ENCODE measurements at places on chromosomes 4 and X.

- no peak for DNase-seq
Measured at GRCh38 chr4:14841801-14842768, 160.2 kb upstream of the CPEB2 start.

DNA sequence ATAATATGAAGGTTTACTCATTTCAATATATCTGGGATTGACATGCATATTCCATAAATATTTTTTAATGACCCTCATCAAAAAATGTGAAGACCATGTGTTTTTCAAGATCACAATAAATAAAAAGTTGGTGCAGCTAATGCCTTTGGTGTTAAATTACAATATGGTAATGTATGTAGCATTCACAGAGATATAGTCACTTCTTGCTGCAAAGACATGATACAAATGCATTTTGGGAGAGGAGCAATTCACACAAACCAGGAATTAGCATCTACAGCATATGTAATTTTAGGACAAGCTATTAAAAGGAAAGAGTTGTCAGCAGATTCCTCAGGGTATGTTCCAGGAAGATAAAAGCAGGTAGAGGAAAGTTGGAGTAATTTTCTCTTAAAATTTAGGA lies 734.5 kb upstream of the HTR2C start:
- DNase-seq: no peak

DNA sequence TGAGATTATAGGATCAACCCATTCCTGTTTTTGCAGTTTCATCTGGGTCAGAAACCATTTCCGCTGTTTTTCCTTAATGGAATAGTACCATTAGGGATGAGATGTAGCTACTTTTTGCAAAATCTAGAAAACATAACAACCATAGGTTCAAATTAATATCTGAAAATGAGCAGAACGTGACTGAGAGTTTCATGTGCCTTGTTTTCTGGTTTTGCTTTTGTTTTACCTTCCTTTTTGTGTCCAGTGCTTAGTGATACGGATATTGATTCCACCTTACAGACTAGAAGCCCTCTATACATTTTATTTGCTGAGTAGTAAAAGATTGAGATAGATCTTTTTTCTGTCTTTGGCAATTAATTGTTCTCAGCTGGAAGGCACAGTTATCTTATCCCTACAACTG lies 46.5 kb downstream of the SNX25 start:
- no peak for DNase-seq

DNA sequence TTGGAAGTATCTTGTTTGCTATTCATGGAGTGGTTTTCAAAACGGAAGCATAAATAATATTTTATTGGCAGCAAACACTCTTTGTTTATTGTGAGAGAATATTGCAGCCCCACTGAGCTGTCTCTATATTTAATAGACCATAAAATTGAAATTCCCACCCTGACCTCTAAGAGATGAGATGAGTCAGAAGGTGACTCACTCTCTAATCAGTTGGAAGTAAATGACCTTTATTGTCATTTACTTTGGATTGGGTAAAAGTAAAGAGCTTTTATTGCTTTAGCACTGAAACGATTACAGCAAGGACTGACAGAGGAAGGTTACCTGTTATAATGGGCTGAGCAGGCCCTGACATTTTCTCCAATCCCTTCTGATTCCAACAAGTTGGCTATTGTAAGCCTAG lies 55.0 kb downstream of the SYTL5 start:
- no peak for DNase-seq

- DNase-seq: no peak
Measured at GRCh38 chr4:95641571-95641970, 92.8 kb upstream of the UNC5C start.

GRCh38 chr4:163550869-163551267 lies 56.4 kb downstream of the TMA16 start:
- no peak for DNase-seq

DNA sequence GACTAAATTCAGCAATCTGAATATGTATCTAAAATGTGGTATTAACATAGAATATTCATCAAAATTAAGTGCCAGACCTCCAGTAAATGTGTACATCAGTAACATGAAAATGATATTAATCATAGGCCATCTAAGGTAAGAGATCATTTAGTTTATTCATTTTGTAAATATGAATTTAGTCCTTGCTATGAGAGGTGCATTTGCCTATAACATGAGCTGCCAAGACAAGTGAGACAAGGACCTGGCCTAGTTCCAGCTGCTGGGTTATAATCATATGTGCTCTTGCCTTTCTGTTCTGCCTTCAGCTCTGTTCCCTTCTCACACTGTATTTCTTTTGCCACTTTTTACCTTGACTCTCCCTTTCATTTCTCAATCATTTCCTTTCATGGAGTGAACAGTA lies 160.0 kb downstream of the STIM2 start:
- DNase-seq: no peak

DNA sequence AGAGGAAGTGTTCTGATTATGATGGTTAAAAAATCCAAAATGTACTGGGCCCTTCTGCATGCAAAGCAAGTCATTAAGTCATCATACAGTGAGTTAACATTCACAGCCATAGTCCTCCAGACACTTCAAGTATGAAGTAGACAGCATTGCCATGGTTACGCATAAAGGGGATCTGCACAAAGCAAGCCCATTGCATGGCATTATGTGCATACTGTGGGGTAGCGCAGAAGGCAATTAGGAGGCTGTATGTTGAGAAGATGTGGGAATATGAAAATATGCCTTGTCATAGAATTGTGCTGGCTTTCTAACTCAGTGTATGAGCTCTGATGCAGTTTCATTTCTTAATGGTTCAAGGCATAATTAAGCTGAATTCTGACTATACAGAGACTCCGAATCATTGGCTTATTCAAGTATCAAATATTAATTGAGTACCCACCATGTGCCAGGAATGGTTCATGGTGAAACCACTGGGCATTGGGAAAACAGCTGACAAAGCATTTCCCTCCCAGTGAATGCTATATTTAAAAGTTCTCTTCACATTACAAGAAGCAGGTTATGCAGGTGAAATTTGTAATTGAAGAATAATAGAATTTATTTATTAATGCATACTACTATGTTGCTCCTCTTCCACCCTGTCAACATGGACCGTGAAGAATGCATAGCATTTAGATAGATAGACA lies 588.9 kb downstream of the ZNF674 start:
- no peak for DNase-seq

GRCh38 chr4:180153587-180153986 lies 2089.6 kb upstream of the TENM3 start:
- no peak for DNase-seq

- DNase-seq: no peak
Measured at GRCh38 chr4:140819610-140820009, 63.4 kb upstream of the TBC1D9 start.

- no peak for DNase-seq
Measured at GRCh38 chrX:69156638-69157037, 8.6 kb downstream of the PJA1 start.

DNA sequence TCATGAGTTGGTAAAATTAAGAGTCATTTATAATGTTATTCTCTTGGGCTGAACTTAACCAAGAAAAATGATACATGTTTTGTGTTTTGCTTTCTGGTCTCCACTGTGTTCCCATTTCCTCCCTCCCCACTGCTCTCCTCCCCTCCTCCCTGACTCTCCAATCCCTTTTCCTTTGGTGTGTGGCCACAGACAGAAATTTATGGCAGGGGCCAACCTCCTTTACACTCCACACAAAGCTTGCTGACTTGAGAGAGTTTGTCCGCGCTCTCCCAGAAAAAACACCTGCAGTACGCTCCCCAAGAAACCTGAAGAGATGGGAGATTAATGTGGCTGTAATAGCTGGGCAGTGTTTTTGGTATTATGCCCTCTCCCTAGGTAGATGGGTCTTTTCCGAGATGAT lies 88.9 kb downstream of the ALPK1 start:
- no peak for DNase-seq

- no peak for DNase-seq
Measured at GRCh38 chrX:43108828-43109227, 330.9 kb upstream of the PPP1R2C start.

GRCh38 chrX:119121341-119121740 lies 6.3 kb downstream of the KIAA1210 start:
- DNase-seq: no peak

DNA sequence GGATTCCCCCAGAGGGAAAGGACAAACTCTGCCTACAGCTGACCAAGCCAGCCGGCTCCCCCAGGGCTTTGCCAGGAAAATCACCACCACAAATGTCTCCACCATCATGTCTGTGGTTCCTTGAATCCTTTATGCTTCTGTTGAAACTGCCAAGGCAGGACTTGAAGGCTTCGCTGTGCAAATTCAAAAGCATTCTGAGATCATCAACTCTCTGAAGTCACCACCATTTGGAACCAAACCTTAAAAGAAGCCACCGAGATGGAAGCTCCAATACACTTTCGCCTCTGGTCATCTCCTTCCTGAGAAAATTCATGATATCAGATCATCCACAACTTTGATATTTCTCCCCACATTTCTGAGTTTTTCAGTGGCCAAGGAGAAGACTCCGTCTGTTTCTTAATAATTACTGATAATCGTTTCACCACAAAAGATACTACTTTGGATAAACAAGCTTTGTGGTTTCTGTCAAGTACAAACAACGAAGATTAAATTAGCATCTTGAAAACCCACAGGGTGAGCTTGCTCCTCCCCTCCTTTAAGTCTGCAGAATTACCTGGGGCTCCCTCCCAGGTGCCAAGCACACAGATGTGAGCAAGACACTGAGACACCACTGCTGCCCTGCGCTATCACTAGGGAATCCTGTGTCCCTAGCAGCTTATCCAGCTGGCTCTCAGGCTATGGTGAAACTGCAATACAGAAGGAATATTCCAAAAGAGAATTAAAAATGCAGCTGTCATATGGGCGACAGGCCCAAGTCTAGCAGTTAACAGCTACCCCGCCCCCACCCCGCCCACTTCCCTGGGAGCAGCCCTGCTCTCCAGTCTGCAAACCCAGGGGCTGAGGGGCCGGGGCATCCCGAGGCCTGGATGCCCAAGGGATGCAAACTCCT lies 125.0 kb upstream of the TBL1X start:
- DNase-seq: no peak

GRCh38 chr4:133268205-133268604 lies 119.1 kb downstream of the PCDH10 start:
- no peak for DNase-seq

DNA sequence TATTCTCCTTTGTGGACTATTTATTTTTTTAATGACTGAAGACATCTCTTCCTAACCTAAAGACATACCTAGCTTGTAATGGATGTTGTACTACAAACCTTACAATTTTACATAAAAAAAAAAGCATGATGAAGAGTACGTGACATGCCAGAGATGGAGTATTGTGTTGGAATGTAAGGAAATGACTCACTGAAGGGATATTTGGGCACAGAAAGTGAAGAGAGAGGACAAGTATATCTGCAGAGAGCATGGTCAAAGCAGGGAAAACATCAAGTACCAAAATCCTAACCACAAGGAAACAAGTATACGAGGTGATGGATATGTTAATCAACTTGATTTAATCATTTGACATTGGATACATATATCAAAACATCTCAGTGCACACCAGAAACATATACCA lies 1051.4 kb upstream of the PRKX start:
- DNase-seq: no peak

GRCh38 chrX:101430457-101431078 lies 22.5 kb downstream of the HNRNPH2 start:
- no peak for DNase-seq

DNA sequence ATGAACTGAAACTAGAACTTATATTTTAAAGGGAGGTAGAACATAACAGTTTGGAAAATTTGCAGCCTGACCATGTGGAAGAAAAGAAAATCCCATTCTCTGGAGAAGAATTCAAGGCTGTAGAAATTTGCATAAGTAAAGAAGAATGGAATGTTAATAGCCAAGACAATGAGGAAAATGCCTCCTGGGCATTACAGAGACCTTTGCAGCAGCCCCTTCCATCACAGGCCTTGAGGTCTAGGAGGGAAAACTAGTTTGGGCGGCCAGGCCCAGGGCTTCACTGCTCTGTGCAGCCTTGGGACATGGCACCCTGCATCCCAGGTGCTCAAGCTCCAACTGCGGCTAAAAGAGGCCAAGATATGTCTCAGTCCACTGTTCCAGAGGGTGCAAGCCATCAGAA lies 1506.8 kb downstream of the PCDH18 start:
- DNase-seq: no peak

DNA sequence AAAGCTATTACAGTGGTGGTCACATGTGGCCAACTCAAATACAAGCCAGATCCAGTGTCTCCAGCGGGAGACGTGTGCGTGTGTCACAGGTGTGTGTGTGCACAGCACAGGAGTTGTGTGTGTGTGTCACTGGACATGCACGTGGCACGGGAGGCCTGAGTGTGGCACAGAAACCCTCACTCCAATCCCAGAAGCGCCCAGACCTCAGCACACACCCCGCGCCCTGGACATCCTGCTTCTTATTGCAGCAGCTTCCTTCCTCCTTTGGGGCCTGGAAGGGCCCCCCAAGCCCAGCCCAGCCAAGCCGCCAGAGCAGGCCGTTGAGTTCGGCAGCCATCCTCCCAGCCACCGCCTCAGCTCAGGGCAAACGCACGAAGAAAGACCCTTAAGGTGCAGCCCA lies 37.9 kb downstream of the ACOX3 start:
- no peak for DNase-seq

GRCh38 chr4:67869580-67870190 lies 14.1 kb downstream of the TMPRSS11D start:
- DNase-seq: no peak

GRCh38 chr4:26062215-26062614 lies 148.2 kb downstream of the SMIM20 start:
- DNase-seq: no peak

DNA sequence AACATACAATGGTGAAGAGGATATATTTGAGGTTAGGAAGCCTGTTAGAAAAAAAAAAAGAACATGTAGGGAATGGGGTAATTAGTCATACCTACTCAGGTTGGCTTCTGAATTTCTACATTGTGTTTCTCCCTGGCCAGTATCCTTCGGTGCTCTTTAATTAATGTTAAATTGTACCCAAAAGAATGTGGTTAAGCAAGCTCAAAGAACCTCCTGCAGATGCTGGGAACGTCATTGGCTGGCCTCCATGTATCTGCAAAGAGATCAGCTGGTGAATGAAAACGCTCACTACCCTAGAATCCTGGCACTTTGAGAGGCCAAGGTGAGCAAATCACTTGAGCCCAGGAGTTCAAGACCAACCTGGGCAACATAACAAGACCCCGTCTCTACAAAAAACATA lies 942.3 kb upstream of the PRKX start:
- DNase-seq: no peak

DNA sequence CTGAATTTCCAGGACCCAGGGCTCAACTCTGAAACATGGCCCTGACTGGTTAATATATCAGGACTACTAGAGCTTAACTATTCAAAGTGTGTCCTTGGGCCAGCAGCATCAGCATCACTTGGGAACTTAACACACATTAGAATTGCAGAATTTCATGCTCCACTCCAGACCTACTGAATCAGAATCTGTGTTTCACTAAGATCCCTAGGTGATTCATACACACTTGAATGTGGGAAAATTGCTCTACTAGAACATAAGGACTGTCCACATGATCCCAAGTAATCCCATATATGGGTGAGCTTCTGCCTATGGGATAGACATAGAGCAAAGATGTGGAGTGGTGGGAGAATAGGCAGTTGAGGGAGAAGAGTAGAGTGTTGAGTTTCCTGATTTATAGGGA lies 192.5 kb upstream of the CLNK start:
- no peak for DNase-seq

- DNase-seq: no peak
Measured at GRCh38 chrX:5236096-5236495, 992.6 kb downstream of the NLGN4X start.
